ENCODE measurements at places on chromosomes 3 and 15.

GRCh38 chr3:6791161-6791560, 69.8 kb upstream of the GRM7 start:
- no peak for DNase-seq

DNA sequence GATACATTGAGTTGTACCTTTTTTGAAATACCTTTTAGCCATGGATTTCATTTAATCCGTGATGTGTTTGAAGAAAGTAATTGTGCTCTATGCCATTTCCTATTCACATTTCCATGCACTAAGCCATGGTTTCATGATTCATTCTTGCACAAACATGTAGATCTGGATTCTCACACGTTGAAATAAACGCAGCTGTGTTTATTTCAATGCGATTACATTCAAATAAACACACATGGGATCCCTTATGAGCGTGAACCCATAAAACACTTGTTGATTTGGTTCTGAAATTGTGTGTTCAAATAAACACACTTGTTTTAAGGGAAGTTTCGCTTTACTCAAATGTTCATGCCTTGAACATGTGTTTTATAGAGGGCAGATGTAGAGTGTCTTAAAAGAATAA, 39.2 kb downstream of the BBX start:
- DNase-seq, result no peak

GRCh38 chr3:136939489-136939888, 18.3 kb upstream of the IL20RB start:
- DNase-seq, result no peak

DNA sequence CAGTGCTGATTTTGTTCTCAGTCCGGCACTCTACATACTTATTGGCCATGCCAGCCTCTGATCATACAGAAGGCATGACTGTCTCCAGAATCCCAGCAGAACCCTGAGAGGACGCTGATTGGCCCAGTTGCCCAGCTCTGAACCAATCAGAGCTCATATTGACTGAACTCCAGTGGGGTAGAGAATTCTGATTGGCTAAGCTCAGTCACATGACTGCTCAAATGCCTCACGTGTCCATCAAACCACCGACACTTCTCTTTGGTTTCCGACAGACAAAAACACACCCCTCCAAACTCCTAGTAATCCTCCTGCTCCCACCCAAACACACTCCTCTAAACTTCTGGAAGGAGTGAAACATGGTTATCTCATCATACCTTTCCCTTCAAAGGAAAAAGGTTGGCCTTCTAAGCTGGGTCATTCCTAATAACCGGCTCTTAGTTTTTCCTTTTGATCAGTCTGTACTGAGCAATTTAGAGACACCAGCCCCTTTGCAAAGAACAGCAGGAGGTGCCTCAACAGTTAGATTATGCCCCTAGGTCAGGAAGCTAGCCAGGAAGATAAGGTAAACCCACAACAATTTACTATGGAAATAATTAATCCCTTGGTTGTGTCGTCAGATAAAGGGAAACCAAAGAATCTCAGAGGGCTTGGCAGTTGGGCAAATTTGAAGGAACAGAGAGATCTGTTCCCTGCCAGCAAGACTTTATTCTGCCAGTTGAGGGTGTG, 187.8 kb downstream of the TLE3 start:
- no peak for DNase-seq

DNA sequence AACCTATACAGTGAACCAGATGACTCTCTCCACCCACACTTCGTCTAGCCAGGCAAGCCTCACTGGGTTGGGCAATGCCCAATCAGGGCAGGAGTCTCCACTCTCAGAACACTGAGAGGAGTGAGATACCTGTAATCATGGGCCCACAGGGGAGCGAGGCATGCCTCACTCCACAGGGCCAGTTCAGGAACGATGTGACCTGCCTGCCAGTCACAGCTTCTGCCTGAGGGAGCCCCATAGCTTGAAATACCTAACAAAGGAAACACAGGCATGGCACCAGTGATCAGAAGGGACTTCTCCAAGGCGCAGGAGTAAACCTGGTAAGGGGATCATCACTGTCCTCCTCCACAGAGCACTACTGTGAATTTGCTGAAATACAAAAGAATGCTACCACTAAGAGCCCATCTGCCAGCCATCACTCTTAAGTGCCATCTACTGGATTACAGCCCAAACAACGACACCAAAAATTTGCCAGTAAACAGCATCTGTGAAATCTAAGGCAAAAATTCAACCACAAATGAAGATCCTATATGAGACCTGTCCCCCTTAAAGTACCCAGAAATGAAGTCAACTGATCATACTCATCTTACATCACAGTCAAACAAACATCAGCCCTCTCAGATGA, 689.9 kb upstream of the SEMA6D start:
- no peak for DNase-seq
